ENCODE measurements at places on chromosomes 7 and 10. TPM values are rescaled to one million over a fixed set of nuclear protein-coding genes. Genes with fewer than 3 reads are reported as not detected.

Gene ANXA8L1
- total RNA-seq: 65.7 TPM

Gene ARL5B
- 11.8 TPM for total RNA-seq

Gene NODAL
- total RNA-seq: not detected

Gene SNX10
- 2.6 TPM for total RNA-seq

Gene PRSS37
- not detected for total RNA-seq

Gene NCF1
- total RNA-seq: 1.9 TPM

Gene OR13A1
- 1.4 TPM for total RNA-seq

Gene CHST12
- total RNA-seq: 19.0 TPM

DNA sequence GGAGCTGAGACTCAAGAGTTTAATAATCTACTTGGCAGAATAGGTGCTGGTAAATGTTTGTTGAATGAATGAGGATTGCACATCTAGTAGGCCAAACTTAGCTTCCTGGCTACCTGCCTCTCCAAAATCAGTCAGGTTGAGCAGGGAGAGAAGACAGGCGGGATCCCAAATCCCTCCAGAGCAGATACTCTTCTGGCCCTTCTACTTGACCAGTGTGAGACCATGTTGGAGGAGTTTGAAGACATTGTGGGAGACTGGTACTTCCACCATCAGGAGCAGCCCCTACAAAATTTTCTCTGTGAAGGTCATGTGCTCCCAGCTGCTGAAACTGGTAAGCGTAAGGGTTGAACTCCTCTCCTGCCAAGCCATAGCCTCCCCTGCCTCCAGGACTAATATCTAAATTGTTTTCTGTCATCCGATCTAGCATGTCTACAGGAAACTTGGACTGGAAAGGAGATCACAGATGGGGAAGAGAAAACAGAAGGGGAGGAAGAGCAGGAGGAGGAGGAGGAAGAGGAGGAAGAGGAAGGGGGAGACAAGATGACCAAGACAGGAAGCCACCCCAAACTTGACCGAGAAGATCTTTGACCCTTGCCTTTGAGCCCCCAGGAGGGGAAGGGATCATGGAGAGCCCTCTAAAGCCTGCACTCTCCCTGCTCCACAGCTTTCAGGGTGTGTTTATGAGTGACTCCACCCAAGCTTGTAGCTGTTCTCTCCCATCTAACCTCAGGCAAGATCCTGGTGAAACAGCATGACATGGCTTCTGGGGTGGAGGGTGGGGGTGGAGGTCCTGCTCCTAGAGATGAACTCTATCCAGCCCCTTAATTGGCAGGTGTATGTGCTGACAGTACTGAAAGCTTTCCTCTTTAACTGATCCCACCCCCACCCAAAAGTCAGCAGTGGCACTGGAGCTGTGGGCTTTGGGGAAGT, 2.2 kb upstream of the MBLAC1 start:
- DNase-seq: no peak

- no peak for DNase-seq
Observed at GRCh38 chr7:7505915-7506314, 29.8 kb downstream of the COL28A1 start.

DNA sequence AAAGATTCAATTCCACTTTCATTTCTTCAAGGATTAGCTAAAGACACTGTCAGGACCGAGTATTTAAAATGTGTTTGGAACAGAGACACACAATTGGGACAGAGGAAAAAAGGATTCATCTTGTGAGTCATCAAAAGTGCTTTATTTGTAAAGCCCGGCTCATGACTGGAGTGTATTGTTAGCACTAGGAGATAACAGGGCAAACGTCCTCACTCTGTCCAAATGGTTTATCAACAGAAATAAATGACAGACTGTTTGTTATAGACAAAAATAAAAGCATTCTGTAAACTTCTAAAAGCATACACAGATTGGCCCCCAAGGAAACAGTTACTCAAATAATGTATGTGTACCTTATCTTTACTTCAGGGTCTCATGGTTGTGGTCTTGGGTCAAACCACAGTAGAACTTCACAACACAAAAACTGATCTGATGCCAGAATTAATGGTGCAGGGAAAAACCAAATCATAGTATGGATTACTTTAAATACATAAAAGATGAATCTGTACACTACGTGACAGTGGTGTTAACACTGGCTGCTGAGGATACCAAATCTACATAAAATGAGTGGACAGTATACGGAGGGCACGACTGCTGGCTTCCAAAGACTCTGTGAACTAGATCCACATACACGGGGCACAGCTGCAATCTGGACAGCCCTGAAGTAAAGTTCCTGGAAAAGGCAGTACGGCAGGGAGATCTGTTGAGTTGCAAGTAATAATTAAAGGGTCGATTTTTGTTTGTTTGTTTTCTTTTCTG, 179.4 kb downstream of the PIP4K2A start:
- DNase-seq: no peak

GRCh38 chr7:50718311-50718710, 64.4 kb downstream of the GRB10 start:
- peak; percentile 38 for DNase-seq

DNA sequence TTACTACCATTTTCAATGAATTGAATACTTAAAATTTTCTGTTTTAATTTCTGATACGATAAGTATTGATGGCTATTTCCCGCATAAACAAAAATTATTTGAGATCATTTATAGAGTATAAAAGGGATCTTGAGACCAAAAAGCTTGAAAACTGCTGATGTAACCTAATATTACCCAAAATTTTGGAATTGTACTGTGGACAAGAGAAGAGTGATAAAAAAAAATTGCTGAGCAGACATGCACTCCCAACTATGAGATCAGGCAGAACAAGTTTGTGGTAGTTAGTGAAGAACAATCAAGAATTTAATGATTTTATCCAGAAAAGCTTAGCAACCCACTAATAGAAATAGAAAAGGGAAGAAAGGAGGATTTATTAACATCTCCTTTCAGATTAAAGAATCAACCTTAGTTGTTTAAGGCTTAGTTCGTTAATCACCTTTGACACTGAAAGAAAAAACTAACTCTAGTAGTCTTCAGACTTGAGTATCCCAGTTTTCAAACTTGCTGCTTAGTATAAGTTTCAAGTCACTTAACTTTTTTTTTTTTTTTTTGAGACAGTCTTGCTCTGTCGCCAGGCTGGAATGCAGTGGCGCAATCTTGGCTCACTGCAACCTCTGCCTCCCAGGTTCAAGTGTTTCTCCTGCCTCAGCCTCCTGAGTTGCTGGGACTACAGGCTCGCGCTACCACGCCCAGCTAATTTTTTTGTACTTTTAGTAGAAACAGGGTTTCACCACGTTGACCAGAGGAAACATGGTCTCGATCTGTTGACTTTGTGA, 50.6 kb upstream of the ZC3HAV1 start:
- DNase-seq: no peak

- no peak for DNase-seq
Observed at GRCh38 chr7:80132594-80132993, 2.0 kb upstream of the GNAI1 start.

DNA sequence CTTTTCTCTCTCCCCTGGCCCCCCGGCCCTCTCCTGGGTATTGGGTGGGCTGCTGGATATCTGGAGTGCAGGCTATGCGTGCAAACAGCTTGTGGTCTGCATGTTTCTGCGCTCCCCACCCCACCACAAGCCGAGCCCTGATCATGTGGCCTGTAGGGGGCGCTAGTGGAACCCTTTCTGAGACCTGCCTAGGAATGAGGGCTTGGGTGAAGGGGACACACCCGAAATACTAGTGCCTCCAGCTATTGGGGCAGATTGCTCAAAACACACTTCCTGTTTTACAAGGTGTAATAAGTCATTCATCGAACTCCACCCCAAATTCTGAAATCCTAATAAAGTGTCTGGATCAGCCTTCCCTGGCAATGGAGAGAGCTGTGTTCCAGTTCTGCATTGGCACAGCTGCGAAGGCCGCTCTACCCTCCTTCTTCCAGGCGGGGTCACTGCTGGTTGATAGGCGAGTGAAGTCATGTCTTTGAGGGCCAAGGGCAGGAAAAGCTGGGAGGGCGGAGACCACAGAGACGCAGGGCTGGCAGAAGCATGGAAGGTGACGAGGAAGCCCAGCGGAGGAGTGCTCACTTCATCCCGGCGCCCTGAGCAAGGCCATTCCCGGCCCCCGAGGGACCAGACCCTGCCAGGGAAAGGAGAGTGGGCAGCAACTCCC, 19.8 kb upstream of the PRRT4 start:
- DNase-seq: peak; percentile 59

DNA sequence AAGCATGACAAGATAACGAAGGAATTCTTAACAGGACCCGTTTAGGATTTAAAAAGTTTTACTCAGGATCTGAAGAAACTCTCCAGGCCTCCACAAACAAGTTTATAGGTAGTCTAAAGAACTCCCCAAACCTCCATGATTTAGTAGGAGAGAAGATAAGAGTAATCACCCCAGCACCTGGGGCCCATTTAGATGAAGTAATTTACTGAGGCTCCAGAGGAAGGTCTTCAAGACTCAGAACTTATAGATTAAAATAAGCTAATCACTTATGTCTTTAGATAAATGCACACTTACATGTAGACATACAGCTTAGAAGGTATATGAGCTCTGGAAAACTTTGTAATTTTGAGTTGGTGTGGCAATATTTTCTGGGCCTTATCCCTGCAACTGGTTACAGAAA, 123.8 kb downstream of the HBP1 start:
- DNase-seq: no peak

- no peak for DNase-seq
Observed at GRCh38 chr7:103995554-103995953, 6.1 kb upstream of the RELN start.

GRCh38 chr7:30029696-30030095, 1.5 kb downstream of the PLEKHA8 start:
- DNase-seq: no peak

DNA sequence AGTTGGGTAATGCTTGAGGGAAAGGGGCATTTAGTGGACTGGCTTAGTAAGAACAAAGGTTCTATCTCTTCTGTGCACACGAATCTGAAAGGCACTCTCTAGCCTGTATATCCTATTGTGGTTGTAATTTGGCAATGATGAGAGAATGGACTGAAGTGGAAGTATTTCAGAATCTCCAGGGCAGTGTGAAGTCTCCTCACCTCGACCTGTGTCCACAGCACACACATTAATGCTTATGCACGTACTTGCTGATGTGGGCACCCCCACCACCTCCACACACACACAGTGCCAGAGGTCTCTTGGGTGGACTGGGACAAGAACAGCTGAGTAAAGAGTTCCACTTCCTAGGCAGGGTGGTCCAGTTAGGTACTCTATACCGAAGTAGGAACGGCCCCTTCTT, 6.9 kb downstream of the SMC3 start:
- no peak for DNase-seq

DNA sequence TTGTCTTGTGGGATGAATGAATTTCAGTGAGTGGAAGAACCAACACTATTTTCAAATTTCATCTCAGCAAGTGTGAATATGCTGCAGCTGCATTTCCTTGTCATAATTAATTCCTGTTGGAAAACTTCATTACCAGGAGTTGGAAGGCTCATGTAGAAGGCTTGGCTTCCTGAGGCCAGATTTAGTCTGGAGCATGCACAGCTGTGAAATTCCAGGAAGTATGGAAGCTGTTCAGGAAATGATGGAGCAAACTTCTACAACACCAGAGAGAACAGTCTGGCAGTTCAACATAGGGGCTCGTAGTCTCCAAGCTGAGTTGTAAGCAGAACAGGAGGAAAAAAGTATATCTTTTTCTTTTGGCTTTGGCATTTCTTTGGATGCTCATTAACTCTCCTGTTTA, 1439.9 kb upstream of the CELF2 start:
- no peak for DNase-seq

- no peak for DNase-seq
Observed at GRCh38 chr10:110632591-110633215, 11.4 kb upstream of the RBM20 start.

- no peak for DNase-seq
Observed at GRCh38 chr7:155217634-155218033, 80.0 kb upstream of the INSIG1 start.

DNA sequence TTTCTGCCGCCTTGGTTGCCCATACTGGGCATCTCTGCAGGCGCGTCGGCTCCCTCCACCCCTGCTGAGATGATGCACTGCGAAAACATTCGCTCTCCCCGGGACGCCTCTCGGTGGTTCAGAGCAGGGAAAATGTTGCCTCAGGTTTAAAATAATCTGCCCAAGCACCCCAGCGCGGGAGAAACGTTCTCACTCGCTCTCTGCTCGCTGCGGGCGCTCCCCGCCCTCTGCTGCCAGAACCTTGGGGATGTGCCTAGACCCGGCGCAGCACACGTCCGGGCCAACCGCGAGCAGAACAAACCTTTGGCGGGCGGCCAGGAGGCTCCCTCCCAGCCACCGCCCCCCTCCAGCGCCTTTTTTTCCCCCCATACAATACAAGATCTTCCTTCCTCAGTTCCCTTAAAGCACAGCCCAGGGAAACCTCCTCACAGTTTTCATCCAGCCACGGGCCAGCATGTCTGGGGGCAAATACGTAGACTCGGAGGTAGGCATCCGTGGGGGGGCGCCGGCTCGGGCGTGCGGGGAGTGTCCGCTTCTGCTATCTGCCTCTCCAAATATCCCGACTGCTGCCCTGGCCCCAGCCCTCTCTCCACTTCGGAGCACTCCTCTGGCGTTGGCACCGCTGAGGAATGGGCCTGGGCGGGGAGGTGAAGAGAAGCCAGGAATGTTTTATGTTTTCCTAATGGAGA, at the start of gene CAV1:
CAV1 (plus strand) TSS at position 428 of the 689 bp plus-strand sequence; CDS start at position 455, 27 bp downstream.
- DNase-seq: peak; percentile 86

- no peak for DNase-seq
Observed at GRCh38 chr10:13758756-13759155, 172.0 kb downstream of the PRPF18 start.

- DNase-seq: no peak
Observed at GRCh38 chr7:158442260-158442659, 145.4 kb downstream of the PTPRN2 start.

DNA sequence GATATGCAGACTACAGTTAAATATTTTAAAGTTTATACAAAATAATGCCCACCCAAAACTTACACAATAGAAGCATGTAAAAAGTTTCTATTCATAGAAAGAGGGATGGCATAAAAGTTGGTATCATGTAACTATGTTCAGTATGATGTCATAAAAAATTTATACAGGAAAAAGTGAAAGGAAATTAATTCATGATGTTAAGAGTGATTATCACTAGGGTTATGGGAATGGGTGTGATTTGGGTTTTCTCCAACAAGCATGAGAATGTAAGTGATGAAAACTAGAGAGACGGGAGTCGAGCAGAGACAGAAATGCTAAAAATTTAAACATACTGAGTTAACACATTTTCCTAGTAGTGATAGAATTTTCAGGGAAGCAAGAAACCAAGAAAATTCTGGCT, 52.7 kb downstream of the GDI2 start:
- DNase-seq: no peak

GRCh38 chr7:119963654-119964053, 309.3 kb upstream of the KCND2 start:
- DNase-seq: no peak

- no peak for DNase-seq
Observed at GRCh38 chr7:22181663-22182062, 175.3 kb downstream of the RAPGEF5 start.

DNA sequence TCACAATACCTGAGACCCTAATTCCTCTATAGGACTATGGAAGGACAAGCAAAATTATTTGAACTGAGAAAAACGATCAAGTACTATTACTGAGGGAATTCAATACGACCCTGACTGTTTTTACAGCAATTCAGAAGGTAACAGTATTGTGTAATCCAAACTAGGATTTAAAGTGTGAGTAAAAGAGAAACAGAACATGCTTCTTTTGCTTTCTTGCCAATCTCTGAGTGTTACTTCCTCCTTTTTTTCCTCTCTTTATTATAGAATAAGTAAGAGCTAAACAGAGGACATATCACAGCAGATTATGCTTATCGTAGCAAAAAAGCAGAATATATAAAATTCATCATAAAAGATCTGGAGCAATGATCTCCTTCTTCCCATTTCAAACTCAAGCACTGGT, 292.1 kb downstream of the THSD7A start:
- no peak for DNase-seq

Data from ureter (tissue), 1 donor.